ENCODE measurements at places on chromosomes 12 and 14.

- no peak for DNase-seq
Measured at GRCh38 chr12:92968176-92968813, 39.2 kb upstream of the EEA1 start.

- peak; percentile 87 for DNase-seq
Measured at GRCh38 chr12:8032242-8033152, at the start of gene FOXJ2. Gene FOXJ2, plus strand, starts transcription at chr12:8032716. Its CDS starts 7,117 bp downstream, at chr12:8039833.

DNA sequence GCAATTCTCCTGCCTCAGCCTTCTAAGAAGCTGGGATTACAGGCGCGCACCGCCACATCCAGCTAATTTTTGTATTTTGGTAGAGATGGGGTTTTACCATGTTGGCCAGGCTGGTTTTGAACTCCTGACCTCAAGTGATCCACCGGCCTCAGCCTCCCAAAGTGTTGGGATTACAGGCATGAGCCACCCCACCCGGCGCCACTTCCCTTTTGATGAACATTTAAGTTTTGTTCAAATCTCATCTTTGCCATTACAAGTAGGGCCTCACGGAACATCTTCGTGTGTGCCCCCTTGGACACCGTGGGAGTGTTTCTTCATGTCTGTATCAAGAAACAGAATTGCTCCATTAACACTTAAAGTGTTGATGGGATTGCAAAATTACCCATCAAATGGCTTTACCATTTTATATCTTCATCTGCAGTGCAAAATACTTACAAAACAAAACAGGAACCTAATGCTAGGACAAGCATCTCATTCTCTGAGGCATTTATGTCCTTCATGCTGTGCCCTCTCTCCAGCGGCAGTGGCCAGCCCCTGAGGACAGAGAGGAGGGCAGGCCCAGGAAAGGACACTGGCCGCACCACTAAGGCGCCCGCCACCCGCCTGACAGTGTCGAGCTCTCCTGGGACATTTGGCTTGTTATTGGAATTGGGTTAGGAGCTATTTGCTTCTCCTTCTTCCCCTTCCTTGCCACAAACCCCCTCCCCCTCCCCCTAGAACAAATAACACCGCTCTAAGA, 61.7 kb downstream of the RFX4 start:
- DNase-seq, result no peak

DNA sequence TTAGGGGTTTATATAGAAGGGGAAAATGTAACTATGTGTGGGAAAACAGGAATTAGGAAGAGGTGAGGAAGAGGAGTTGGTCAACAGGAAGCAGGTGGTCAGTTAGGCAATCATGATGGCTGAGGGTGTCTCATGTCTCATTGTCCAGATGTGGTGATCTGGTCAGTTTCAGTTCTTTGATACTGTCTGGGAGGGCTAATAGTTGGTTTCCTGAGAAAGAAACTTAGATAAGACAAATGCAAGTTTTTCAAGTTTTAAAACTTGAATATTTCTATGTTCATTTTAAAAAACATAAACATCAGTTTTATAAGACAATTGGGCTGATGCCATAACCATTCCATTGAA, 1121.8 kb upstream of the USP15 start:
- DNase-seq, result no peak

DNA sequence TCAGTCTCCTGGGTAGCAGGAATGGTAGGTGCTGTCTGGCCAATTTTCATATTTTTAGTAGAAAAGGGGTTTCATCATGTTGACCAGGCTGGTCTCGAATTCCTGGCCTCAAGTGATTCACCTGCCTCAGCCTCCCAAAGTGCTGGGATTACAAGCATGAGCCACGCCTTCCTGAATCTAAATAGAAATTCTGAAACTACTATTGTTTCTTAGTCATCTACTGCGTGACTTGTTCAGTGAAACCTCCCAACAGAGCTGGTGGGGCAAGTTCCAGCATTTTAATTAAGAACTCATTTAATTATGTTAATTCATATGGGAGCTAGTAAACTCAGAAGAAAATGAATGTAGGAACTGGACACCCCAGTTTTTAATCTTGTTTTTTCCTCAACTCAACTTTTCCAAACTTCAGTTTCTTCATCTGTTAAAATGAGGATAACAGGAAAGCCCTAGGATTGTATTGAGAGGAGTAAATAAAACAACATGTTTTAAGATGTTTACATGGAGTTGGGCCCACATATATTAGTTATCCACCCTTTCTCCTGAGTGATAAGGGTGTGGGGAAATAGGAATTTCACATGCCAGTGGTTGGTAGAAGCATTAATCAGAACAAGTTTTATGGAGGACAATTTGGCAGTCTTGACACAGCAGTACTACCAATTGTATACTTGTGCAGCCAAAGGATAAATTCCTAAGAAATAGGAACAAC, 335.8 kb upstream of the E2F7 start:
- DNase-seq, result no peak

DNA sequence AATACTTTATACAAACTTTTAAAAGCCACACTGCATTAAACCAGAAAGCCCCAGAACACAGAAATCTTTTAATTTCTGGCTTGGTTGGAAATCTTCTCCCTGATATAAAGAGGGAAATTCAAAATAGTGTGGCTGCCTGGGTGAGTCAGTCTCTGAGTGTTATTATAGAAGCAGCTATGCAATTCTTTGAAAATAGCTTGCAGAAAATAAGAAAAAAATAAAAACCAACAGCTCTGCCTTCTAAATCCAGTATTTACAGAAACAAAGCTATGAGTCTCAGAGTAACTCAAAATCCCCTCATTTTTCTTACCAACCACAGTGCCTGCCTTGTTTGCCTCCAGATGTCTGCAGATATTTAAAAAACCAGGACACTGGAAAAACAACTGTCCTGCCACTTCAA, 68.6 kb upstream of the FERMT2 start:
- no peak for DNase-seq

DNA sequence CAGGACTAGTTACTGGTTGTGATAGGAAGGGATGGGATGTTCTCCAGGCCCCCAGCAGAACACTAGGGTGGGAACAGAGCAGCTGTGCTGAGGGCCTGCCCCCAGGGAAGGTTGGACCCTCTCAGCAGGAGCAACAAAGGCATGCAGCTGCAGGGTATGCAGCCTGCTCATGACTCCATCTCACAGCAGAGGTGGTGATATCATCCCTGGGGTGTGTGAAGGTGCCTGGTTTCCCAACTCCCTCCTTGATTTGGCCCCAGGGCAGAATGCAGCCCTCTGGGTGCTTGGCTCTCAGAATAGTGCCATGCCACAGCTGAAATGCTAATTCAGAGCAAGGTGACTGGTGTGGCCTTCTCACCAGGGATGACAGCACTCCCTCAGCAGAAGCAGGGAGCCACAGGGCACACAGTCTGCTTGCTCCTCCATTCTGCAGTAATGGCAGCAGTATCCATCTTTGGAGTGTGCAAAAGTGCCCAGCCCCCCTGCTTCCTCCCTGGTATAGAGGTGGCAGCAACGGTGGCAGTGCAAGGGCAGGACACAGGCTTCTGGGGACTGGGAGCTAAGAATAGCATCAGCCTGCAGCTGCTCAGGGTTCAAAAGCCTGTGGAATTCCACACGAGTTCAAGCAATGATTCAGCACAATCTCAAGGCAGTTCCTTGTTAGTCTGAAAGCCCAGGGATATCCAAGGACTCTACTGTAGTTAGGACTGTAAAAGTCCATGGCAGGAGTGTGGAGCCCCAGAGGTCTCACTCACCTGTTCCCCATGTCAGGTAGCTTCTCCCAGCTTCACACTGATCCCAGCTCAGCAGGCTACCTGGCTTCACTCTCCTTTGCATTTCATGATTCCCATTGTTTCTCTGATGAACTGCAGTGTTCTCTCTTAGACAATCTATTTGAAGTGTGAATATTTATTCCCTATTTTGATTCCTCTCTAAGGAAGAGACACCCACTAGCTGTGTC, 298.1 kb upstream of the FOXG1 start:
- DNase-seq, result no peak

DNA sequence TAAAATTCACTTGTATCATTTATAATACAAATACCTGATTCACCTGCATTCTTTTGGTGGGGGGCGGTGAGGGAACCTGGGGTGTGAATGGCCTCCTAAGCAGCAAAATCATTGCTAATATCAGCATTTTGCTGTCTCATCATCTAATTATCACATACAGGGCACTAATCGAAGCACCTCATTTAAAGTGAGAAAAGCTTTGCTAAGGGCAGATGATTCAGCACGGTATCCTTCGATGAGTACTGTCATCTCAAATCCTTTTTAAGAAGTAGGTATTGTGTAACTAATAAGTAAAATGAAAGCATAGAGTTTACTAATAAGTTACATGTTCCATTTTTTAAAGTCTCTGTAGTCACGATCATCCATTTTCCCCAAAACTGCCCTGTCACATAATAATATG, 278.1 kb upstream of the SOX5 start:
- DNase-seq, result no peak

DNA sequence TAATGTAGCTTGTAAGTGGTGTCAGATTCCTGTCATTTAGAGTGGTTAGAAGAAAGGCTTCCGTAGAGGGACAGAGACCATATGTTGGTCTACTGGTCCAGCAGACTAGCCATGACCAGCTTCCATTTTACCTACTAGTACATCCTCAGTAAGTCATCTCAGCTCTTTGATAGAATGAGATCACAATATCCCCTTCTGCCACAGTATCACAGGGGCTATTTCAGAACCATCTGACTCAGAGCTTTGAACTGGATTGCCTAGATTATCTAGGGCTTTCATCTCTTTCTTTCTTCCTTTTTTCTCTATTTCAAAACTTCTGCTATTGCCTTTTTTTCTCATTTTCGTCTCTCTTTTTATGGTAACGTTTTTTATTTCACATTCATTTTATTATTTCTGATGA, 4.7 kb downstream of the ZDHHC17 start:
- no peak for DNase-seq

DNA sequence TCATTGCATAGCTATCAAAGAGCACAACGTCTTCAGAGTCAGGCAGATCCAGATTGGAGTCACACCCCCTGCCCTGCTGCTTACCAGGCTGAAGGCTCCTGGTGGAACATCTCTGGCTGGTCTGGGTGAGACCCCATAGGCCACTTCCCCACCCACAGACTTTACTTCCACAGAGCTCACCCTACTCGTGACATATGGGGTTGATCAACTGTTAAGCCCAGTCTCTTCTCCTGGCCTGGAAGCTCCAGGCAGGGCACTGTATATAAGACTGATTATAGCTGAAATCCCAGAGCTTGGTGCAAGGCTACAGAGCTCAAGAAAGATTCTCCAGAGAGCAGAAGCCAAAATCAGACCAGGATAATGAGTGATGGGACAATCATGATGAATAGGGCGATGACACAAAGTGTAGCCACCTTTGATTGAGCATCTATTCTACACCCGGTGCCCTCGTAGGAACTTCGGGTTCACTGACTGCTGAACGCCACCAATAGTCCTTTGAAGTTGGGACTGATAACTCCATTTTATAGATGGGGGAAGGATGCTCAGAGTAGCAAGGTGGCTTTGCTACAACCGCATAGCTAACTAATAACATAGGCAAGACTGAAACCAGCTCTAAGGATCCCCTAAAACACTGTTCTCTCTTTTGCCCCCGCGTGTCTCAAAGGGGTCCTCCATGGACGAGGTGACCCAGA, 287.8 kb downstream of the BCL11B start:
- no peak for DNase-seq

DNA sequence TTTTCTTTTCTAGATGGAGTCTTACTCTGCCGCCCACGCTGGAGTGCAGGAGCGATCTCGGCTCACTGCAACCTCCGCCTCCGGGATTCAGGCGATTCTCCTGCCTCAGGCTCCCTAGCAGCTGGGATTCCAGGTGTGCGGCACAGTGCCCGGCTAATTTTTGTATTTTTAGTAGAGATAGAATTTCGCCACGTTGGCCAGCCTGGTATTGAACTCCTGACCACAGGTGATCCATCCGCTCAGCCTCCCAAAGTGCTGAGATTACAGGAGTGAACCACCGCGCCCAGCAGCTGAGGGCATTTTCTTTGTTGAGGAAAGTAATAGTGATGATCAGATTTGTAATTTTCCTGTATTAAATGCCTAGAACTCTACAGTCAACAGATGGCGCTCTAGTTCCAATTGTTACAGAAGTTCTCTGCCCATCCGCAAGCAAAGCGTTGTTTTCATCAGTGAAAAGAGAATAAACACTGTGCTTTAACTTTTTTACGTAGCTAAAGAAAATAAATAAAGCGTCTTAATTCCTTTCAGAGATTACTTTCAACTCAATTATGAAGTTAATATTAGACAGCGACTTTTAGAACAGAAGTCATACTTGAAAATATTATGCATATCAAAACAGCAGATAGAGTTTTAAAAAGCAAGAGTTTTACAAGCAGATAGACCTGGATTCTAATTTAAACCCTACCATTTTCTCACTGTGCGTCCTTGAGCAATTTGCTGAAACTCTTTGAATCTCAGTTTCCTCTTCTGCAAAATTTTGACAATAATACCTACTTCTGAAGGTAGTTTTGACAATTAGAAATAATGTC, 335.1 kb downstream of the DUSP6 start:
- no peak for DNase-seq

DNA sequence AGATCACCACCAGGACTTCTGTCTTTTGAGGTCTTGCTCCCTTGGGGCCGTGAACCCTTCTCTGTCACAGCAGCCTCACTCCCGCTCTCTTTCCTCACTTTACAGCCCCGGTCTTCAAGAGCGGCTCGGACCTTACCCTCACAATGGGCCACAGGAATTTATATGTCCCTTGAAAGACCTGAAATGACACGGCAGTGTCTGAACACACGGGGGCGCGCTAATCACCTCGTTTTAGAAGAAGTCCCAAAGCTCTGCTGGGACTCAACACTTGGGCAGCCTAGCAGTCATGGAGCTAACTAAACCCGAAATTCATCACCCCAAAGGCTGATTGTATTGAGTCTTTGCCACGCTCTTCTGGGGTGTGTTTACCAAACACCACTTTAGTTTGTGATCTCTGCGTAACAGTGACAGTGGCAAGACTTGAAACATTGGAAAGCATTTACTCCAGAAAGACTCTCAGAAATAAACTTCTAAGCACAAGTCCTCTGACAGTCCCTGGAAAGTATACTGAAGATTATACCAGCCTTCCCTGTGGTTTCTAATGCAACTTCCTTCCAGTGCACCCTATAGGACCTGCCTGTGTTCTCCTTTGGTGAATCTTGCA, 29.0 kb downstream of the SERPINA11 start:
- peak; percentile 67 for DNase-seq

DNA sequence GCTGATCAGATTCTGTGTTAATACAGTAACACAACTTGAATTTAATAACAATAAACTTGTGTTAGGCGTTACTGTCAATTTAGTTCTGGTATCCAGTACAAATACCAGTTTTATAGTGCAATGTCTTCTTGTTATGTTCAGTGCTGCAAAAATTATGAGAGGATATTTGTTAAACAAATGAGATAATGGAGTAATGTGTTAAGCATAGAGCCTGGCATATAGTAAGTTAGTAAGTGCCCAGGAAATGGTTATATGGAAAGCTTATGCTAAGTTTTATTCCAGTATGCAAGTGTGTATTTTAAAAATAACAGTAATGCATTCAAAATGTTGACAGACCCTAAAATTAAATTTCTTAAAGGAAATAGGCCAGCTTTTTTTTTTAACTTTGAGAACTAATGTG, 1.8 kb downstream of the VRK1 start:
- no peak for DNase-seq

- DNase-seq, result no peak
Measured at GRCh38 chr12:1309613-1310012, 284.8 kb downstream of the FBXL14 start.

- no peak for DNase-seq
Measured at GRCh38 chr12:32298917-32299316, 100.4 kb upstream of the FGD4 start.

Measured in heart right ventricle (tissue), 16 donors.